Non-pigmented ciliary epithelial cell (primary cell): ENCODE measurements at places on chromosomes 7 and 10.
A peak's percentile ranks its signal among the peaks of the same experiment; 100 is the strongest.

GRCh38 chr10:52644373-52645186 lies 128.0 kb downstream of the MBL2 start:
- no peak for DNase-seq

DNA sequence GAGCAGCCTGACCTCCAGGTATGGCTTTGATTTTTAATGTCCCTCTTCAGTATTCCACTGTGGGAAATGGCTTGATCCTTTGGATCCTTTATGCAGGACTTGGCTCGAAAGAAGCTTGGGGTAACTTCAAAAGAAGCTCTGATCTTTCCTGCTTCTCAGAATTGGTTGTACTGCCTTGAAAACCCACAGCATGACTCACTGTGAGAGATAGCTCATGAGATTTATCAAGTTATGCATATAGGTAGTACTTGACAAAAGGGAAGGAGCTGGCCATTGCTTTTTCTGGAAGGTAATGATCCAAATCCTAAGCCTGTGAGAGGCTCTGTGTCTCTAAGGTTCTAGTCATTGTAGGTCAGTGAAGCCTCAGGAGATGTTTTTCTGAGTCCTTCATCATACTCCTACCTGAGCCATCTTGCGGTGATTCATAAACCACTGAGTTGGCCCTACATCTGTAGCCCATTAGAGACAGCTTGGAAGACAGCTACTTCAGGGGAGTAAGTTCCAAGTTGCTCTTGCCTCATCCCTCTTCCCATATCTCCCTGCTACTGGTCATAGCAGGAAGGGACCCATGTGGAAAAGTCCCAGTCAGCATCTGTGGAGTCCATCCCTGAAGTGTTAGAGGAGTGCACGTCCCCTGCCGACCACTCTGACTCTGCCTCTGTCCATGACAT lies 36.7 kb upstream of the NFKB2 start:
- DNase-seq, result no peak

GRCh38 chr7:132436121-132436520 lies 140.1 kb downstream of the PLXNA4 start:
- no peak for DNase-seq

DNA sequence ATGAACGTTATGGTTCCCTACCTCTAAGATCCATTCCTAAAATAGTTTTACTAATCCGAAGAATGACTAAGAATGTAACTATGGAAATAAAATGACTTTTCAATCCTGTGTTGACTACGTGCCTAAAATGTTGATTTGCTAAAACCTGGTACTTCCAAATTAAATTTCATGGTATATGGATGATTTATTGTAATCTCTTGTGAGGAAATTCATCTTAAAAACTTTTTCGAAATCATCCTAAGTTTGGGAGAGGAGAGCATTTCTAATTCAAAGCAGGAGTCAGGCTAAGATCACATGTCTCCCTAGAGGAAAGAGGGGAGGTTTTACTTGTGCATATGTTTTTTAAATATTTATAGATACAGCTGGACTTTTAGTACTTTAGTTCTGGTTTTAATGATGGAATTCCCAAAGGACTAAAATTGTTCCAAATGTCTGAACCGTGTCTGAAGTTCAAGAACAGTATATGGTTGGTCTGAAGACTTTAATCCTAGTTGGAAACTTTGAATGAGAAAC lies 483.9 kb downstream of the AUTS2 start:
- DNase-seq, result no peak

- DNase-seq, result no peak
Measured at GRCh38 chr7:55533050-55533728, 39.1 kb downstream of the VOPP1 start.

GRCh38 chr10:132069122-132069848 lies 3.5 kb downstream of the JAKMIP3 start:
- no peak for DNase-seq

DNA sequence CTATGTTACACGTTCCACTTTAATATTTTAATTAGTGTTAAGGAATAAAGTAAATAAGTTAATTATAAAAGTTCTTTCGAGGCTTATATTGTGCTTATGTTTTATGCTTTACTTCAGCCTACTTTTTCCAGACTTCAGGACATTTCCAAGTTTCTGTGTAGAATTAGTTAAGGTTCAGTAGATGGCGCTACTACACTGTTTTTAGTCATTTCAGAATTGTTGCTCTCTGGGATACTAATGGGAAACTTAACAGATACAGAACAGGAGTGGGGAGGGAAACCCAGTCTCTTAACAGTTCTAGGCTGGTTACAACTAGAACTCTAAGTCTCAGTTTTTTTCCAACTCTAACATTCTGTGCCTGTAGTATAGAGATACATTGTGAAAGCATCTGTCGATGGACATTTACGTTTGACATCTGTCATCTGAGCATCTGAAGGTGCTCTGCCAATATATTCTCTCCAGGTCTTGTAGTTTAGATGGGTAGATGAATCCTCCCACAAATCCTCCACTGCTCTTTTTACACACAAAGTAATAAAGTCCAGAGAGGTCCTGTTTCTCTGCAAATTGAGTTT lies 56.8 kb upstream of the FAM171A1 start:
- no peak for DNase-seq

DNA sequence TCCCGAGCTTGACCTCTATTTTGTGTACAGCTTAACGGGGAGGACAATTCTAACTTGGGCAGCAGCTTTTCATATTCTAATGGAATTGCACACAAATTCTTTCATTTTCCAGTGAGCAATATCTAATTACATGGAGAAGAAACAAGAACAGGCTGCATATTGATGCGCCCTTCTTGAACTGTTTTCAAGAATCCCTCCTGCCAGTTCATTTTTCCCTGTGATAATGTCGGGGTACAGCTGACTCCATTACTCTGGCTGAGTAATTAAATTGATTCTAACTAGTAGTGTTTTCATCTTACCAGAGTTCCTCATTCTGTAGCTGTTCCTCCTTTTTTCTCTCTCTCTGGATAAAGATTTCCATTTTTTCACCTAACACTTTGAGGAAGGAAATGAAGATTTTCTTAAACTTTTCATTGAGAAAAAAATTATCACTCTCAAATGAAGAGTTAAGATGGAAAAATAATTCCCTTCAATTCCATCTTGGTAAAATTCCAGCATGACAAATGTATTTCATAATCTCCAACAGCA lies 190.9 kb downstream of the FANK1 start:
- no peak for DNase-seq

GRCh38 chr10:112789248-112789647 lies 160.8 kb upstream of the TCF7L2 start:
- DNase-seq, result no peak

- DNase-seq, result no peak
Measured at GRCh38 chr10:17427666-17428350, 26.6 kb downstream of the ST8SIA6 start.

GRCh38 chr7:37342688-37343471 lies 105.8 kb downstream of the ELMO1 start:
- DNase-seq, result no peak

DNA sequence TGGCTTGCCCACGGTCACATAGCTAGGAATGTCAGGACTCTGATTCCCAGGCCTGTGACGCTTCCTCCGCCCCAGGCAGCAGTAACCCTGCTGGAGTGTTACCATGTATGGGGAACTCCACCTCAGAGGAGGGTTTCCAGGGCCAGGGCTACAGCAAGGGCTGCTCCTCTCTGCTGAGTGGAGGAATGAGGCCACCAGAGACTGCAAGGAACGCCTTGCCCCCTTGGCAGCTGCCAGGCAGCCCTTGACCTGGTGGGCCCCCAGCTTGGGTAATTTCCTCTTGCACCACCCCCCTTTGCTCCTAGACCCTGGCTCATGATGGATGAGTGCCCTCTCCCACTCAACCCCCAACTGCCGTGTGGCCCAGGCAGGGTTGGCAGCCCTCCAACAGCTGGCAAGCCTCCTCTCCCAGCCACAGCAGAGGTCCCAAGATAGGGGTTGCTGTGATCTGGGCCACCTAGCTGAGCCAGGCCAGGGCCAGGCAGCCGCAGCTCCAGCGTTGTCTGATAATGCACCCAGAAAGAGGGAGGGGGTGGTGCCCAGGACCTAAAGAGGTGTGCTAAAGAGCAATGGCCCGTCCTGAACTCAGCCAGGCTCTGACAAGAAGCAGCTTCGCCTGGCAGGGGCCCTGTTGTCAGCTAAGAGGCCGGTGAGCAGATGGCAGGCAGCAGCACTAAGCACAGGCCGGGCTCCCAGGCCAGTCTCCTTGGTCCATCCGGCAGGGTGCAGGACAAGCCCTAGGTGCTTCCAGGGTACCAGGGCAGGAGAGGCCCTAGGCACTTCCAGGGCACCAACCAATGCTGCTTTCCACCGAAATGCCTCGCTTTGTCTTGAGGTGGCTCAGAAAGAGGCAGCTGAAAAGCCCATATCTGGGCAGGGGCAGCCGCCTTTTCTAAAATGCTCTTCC lies 35.4 kb downstream of the DRGX start:
- no peak for DNase-seq

DNA sequence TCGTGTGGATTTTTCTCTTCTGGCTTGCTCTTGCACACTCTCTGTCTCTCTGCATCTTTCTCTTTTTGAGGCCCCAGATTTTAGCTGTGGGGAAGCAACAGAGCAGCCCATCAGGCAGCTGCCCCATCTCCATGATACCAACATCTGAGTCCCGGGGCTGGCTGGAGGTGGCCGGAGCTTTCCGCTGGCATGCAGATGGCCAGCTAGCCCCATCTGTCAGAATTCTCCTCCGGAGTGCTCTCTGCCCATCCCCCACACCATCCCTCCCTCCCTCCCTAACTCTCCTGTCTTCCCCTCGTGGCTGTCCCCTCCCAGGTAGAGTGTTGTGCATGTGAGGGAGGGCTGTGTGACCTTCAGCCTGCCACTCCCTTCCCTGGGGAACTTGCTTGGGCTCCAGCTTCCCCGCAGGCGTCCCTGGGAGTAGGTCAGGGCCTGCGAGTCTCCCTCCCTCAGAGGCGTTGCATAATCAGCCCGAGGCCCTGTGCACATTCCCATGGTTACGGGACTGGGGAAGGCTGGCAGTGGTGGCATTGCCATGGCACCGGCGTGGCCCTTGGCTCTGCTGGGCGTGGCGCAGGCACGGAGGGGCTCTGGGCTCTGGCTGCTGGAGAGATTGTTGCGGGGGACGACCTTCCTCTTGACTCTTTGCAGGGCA lies 24.7 kb downstream of the GHRHR start:
- DNase-seq, result no peak

DNA sequence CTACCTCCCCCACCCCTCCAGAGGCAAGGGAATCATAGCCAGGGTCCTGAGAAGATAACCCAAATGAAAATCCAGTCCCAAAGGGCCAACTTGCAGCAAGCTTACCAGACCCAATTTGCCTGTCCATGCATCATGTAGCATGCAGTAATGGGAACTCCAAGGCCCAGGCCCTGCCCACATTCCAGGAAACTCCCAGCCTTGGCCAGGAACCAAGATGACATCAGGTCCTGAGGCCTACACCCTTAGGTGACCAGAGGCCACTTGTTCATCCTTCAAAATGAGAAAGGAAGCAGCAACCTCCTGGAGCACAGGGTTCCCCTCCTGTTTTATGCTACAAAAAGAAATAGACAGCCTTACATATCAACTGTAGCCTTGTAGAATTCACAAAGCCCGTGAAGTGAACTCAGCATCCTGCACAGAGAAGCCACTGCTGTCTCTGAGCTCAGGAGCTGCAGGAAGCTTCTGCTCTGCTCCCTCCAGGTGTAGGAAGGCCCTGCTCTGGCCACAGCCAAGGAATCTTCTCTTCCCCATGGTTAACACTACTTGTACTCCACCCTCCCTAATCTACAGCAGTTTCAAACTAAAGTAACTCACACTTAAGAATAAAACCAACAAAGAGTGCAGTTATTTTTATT lies 30.3 kb upstream of the GRB10 start:
- peak; percentile 44 for DNase-seq

- DNase-seq, result no peak
Measured at GRCh38 chr7:51242007-51242691, 74.5 kb downstream of the COBL start.

GRCh38 chr10:96587264-96588059 lies 650 bp upstream of the TM9SF3 start:
- DNase-seq, result no peak

DNA sequence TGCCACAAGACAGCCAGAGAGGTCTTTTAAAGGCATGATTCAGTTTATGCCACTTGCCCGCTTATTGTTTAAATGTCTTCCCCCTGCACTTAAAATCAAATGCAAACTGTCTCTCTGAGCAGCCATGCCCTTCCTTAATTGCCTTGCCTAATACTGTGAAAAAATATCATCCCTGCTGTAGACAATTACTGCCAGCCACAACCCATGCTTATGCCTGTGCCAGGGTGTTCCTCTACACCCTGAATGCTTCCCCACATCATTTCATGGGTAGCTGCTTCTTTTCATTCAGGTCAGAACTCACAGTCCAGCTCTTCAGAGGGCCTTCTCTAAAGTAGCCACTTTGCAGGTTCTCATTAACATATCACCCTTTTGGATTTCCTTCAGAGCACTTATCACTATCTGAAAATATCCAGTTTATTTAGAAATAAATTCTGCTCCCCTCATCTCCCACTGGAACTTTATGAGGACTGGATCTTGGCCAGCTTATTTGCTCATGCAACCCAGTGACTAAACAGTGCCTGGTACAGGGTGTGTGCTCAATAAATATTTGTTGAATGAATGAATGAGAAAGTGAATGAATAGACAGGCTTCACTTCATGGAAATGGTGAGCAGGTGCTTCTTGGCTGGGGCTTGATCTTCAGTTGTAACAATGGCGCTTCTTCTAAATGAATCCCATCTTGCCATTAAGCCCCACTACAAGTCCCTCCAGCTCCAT lies 162.4 kb upstream of the MDFIC start:
- DNase-seq, result no peak

DNA sequence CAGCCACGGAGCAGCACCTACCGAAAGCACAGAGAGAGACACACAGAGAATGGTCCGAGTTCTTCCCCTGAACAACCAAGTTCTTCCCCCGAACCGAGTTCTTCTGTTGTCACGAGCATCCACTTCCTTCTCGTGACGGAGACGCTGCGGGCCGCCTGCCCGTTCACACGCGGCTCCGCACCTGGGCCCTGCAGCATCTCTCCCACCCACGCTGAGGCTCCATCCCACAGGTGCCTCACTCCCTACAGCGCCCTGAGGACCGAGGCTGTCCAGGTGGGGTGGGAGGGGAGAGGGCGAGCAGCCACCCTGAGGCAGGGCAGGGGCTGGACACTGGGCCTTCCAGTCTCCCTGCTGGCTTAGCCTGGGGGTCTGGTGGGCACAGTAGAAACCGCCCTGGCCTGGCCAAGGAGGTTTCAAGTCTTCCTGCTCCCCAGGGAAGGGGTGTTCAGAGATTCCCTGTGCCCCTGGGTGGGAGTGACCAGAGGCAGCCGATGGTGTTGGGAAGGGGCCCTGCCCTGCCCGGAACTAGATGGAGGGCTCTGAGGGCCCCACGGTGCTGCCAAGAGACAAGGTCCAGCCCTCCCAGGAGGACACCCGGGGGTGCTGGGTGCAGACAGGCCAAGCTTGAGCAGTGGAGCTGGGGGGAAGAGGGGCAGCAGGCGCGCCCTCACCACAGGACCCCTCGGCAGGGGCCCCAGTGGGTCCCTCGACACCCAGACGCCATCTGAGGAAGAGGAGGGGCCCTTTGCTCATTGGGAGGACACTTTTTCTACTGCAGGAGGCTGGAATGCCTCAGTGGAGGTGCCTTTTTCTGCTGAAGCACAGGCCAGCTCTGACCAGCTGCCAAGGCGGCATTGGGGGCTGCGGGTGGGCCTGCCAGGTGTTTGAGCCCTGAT lies 5.2 kb upstream of the NKX6-2 start:
- DNase-seq, result no peak
